ENCODE measurements at places on chromosomes 6 and 20. TPM values are rescaled to one million over a fixed set of nuclear protein-coding genes. Genes with fewer than 3 reads are reported as not detected.

TBX18 gene
- total RNA-seq = 18.1 TPM

PGBD1 gene
- 8.5 TPM for total RNA-seq

BHLHE23 gene
- not detected for total RNA-seq

POU5F1 gene
- 7.5 TPM for total RNA-seq

NR2E1 gene
- not detected for total RNA-seq

SLC24A3 gene
- 33.5 TPM for total RNA-seq

SYTL3 gene
- 9.9 TPM for total RNA-seq

RAB44 gene
- total RNA-seq = 0.62 TPM

TENT5A gene
- total RNA-seq = 26.3 TPM

SLC2A10 gene
- total RNA-seq = 31.2 TPM

ATF6B gene
- total RNA-seq = 40.8 TPM

ZNF337 gene
- total RNA-seq = 26.2 TPM

MYCT1 gene
- 26.0 TPM for total RNA-seq

RAD21L1 gene
- total RNA-seq = not detected

RNF144B gene
- 41.2 TPM for total RNA-seq

All from tongue (tissue), 3 donors.